ENCODE measurements at places on chromosomes 5 and 9.

DNA sequence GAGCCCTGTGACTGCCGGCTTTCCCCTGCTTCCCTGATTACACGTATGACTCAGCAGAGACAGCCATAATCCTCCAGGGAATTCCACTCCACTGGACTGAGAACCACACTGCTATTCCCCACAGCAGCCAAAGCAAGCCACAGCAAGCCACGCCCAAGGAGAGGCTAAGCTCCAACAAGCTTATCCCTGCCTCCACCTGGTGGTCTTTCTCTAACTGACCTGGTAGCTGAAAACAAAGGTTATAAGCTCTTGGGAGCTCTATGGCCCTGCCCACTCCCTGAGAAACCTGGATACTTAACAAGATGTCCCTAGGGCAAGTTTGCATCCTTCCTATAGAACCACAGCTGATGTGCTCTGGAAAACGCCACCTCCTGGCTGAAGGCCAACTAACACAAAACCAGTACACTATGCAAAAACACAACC, 613.7 kb upstream of the CDH18 start:
- DNase-seq, result no peak

GRCh38 chr9:124260769-124261603, 3.2 kb downstream of the NEK6 start:
- DNase-seq, result no peak

DNA sequence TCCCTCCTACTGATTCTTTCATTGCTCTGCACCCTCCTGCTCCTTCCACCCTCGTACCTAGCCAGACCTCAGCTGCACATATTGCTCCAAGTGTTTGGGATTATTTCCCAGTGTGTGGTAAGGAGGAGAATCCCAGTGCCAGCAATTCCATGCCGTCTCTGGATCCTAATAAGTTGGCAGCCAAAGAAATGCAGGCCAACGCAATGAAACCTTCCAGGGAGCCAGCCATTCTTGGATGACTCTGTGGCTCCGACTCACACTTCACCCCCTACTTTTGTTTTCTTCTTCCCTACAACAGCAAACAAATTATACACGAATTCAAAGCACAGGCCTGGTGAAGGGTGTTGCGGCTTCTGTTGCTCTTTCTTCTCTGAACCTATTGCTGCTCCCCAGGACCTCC, 82.5 kb upstream of the SLC1A3 start:
- no peak for DNase-seq

DNA sequence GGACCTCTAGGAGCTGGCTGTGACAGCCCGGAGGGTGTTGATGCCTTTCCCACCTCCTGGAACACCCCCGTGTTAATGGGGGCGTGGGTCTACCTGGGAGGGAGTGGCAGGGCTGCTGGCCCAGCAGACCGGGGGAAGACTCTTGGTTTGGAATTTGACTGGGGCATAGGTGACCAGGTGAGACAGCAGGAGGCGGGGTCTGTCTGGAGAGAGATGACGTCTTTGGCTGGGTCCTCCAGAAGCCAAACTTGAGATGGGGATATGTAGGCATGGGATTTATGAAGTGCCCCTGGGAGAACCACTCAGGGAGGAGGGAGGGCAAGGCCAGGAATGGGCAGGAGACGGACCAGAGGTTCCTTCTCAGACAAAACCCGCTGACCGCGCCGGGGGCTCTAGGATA, 42.6 kb downstream of the NEK6 start:
- DNase-seq, result no peak

DNA sequence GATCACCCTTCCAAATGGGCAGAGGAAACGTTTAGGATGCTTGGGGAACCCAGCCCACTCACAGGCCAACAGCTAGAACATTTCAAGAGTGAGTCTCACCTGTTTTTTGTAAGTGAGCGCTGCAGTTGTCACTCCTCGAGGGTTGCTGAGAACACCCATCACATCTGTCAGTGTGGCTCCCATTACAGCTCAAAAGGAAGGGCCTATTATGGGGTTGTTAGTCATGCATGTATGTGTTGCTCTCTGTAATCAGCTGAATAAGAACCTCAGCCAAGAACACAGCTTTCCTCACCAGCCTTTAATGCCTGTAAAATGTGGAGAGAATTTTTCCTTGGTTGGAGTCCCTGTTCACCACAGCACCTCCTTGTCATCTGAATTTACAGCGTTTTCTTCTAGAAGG, 196.3 kb upstream of the KLF4 start:
- DNase-seq, result no peak

Data from globus pallidus (tissue), 1 donor.